ENCODE measurements at places on chromosomes 5 and 9. TPM values are rescaled to one million over a fixed set of nuclear protein-coding genes. Genes with fewer than 3 reads are reported as not detected.

DNA sequence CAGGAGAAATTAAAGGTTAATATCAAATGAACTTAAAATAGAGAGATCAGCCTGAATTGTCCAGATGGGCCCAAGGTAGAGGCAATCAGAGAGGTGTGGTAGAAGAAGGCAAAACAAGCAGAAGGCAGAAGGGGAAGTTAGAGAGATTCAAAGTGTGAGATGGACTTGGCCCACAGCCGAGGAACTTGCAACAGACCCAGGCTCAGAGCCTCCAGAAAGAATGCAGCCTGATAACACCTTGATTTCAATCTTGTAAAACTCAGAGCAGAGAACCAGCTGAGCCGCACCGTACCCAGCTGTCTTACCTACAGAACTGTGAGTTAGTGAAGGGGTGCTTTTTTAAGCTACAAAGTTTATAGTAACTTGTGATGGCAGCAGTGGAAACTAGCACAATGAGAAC lies 190.9 kb downstream of the RFK start:
- no peak for DNase-seq

DNA sequence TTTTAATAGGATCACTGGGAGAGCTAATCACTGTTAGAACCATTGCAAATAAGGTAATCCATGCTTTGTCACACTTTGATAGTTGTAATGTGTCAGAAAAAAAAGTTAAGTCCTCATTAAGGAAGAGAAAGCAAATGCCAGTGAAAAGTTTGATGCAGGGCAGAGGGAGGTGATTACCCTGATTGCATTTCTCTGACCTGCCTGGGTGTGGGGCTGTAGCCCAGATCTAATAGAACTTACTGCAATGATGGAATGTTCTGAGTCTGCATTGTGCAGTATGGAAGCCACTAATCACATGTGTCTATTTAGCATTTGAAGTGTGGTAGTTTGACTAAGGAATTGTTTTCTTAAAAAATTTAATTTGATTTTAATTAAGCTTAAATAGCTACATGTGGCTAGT lies 202.7 kb downstream of the ATP10B start:
- no peak for DNase-seq

Gene SLC6A7
- not detected for total RNA-seq

GRCh38 chr5:106269252-106269843 lies 1401.4 kb downstream of the EFNA5 start:
- no peak for DNase-seq

- peak; percentile 76 for DNase-seq
These were observed 134.4 kb downstream of the MVB12B start for GRCh38 chr9:126461029-126461428.

DNA sequence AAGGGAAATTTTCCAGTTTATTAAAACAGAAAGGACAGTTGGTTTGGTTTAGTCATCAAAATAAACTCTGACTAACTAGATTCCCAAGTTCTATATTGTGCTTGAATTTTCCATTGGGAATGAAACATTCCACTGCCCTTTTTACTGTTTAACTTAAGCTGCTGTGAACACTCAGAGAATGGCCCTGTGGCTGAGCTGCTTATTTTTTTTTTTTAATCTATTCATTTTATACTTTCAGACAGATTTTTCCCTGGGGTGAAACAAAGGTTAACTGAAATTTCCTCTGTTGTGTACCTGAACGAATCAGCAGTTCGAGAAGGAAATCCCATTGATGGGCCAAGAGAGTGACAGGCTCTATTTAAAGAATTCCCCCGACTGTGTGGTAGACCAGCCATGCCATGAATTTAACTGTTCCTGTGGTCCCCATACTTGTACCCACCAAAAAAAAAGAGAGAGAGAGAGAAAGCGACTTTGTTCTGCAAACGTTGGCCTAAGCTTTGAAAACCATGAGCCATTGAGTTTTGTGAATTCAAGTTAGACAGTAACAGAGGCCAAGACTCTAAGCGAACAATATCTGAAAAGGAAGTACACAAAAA lies 138.7 kb upstream of the GRHPR start:
- DNase-seq = peak; percentile 13

DNA sequence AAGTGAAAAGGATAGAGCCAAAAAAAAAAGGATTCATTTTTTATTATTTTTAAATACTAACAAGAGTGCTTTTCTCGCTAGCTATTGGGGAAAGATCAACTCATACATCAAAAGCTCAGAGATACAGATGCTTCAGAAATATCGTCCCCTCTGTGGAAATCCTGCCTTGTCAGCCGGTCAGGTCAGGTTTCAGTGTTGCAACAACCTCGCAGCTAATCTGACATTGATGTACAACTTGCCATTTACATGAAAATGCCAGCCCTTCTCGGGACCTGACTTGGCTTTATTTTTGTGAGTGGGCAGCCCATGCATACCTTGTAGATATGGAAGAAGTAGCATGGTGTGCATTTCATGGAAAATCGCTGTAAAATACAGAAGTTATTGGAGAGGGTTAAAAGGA lies 358.8 kb upstream of the ADAMTS16 start:
- DNase-seq = no peak

Gene SNX18
- 21.6 TPM for total RNA-seq
